ENCODE measurements at places on chromosomes 11 and 22.

DNA sequence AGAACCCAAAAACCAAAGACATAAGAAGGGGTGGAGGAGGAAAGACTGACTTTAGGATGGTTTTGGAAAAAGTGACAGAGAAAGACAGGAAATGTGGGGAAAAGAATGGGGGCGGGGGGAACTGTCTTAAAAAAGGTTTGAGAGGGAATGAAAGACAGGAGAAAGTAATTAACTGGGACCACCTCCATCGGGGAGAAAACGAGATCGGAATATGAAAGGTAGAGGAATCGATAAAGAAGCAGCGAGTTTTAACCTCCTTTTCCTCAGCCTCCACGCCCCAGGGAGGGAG, 524 bp downstream of the MTMR2 start:
- DNase-seq: no peak

DNA sequence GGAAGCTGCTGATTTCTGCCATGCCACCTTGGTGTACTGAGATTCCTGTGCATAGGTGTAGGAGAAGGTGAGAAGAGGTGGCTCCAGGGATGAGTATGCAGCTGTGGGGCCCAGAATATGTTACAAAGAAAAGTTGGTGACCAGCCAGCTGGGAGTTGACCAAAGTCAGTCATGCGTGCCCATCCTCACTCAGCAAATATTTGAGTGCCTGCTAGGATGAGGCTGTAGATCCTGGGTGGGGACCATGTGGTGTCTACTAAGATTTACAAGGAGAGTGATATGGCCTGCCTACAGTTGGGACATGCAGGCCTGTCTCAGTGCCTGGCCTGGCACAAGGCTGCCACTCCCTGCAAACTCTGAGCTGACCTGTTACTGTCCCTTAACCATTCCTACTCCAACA, 19.4 kb downstream of the RNF185 start:
- no peak for DNase-seq

DNA sequence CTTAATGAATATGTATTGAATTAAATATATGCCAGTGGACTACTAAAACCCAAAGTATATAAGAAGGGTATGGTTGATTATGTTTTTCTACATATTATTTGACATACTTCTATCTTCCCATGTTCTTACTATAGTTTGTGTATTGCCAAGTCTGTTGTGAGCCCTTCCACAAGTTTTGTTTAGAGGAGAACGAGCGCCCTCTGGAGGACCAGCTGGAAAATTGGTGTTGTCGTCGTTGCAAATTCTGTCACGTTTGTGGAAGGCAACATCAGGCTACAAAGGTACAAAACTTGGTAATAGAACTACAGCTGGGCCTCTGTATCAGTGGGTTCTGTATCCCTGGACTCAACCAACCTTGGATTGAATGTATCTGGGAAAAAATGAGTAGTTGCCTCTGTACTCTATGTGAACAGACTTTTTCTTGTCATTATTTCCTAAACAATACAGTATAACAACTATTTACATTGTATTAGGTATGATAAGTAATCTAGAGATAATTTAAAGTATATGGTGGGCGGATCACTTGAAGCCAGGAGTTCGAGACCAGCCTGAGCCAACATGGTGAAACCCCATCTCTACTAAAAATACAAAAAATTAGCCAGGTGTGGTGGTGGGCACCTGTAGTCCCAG, 38.7 kb upstream of the TTC36 start:
- DNase-seq: peak; percentile 84

GRCh38 chr11:116071241-116071640, 567.0 kb upstream of the CADM1 start:
- no peak for DNase-seq

DNA sequence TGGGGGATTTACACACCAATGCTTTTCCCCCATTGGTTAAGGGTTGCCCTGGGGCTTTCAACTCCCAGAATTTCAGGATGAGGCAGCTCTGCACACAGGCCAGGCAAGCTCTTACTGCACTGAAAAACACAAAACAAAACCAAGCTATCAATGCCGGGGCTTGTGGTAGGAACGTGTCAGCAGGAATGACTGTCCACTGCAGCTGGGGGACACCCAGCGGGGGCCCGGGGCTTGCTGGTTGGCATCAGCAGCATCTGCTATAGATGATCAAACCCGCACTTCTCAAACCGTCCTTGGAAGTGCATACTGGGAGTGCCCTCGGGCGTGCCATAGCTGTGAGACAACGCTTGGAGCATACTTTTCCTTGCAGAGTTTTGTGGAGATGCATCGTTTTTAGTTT, 7.7 kb downstream of the TP53AIP1 start:
- DNase-seq: no peak

- no peak for DNase-seq
Measured at GRCh38 chr11:15824060-15824459, 532.3 kb downstream of the SOX6 start.

GRCh38 chr11:2816941-2817421, 68.6 kb downstream of the CDKN1C start:
- DNase-seq: no peak

GRCh38 chr11:134527382-134528243, 115.6 kb upstream of the B3GAT1 start:
- no peak for DNase-seq

DNA sequence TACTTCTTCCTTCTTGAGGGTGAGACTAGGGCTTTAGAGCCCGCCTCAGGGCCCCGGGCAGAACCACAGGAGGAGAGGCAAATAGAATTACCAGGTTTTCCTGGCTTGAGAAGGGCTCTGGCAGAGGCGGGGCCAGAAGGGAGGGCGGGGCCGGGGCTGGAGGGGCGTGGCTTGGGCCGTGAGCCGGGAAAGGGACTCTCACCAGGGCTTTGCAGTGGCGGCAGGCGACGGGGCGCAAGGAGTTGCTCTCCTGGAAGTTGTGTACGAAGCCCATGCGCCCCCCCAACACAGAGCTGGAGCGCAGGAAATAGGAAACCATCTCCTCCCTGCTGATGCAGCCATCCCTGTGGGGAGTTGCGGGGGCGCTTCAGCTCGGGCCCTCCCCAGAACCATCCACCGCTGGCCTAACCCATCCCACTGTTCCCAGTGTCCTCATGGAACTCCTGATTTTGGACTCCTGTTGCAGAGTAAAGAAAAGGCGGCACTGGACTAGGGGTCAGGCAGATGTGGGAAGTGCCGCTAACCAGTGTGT, 6.9 kb upstream of the NRXN2 start:
- peak; percentile 45 for DNase-seq

- DNase-seq: no peak
Measured at GRCh38 chr22:45639747-45640102, 31.9 kb upstream of the ATXN10 start.

DNA sequence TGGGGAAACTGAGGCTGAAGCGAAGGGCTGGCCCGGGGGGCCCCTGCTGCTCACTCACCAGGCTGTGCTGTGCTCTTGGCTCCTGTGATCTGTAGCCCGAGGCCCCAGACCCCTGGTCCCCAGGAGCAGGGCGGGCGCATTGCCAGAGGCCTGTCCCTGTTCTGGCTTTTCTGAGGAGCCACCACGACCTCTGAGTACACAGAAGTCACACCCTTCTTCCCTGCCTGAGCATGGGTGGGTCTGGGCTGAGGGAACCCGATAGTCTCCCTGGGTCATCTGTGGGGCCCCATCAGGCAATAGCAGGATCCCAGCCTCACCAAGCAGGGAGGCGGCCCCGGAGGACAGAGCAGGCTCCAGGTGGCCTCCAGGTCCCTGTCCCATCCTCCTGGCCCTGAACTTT, 5.1 kb downstream of the CASTOR1 start:
- DNase-seq: no peak

DNA sequence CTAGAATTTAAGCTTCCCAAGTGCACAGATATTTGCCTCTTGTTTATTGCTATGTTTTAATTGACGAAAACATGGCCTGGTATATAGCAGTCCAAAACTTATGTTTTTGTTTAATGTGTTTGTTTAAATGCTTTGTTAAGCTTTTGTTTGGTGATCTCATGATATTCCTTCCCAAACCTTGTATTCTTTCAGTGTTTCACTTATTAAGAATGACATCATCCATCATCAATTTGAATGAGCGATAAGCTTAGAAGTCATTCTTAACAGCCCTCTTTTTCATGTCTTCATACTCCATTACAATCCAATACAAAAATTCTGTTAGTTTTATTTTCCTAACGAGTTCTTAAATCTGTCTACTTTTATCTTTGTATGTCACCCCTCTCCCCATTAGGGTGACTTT, 206.0 kb downstream of the DYNC2H1 start:
- no peak for DNase-seq

All from activated CD4-positive, alpha-beta T cell treated with anti-CD3 and anti-CD28 coated beads, Interleukin-2, amount 50 U/mL, for 48 hours (primary cell).